ENCODE measurements at places on chromosomes 7 and 10. TPM values are rescaled to one million over a fixed set of nuclear protein-coding genes. Genes with fewer than 3 reads are reported as not detected.

Gene CHAT
- not detected for total RNA-seq

Gene MPP7
- total RNA-seq = 6.6 TPM

Gene PLXDC2
- 0.38 TPM for total RNA-seq

Gene OR2A1
- total RNA-seq = not detected

Gene PAX2
- total RNA-seq = 0.04 TPM

Gene NFE2L3
- 47.4 TPM for total RNA-seq

Gene PLEKHS1
- not detected for total RNA-seq

Gene PBLD
- total RNA-seq = 1.7 TPM

GRCh38 chr10:60446070-60446833 is 56.6 kb upstream of the ANK3 start:
- DNase-seq = no peak

DNA sequence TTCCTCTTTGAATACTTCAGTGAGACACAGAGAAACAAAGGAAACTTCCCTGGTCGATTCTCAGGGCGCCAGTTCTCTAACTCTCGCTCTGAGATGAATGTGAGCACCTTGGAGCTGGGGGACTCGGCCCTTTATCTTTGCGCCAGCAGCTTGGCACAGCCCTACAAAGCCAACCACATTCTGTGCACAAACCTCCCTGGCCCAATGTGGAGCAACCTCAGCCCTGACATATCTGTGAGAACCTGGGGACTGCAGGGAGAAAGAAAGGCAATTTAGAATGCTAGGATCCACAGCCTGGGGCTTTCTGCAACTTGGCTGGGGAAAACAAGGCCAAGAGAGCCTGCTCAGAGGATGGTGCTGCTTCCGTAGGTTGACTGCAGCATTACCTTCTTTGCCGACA is 63.5 kb upstream of the PRSS58 start:
- DNase-seq = no peak

- no peak for DNase-seq
Measured at GRCh38 chr7:108014747-108015682, 12.1 kb upstream of the LAMB1 start.

GRCh38 chr7:8823486-8823885 is 390.1 kb downstream of the NXPH1 start:
- no peak for DNase-seq

DNA sequence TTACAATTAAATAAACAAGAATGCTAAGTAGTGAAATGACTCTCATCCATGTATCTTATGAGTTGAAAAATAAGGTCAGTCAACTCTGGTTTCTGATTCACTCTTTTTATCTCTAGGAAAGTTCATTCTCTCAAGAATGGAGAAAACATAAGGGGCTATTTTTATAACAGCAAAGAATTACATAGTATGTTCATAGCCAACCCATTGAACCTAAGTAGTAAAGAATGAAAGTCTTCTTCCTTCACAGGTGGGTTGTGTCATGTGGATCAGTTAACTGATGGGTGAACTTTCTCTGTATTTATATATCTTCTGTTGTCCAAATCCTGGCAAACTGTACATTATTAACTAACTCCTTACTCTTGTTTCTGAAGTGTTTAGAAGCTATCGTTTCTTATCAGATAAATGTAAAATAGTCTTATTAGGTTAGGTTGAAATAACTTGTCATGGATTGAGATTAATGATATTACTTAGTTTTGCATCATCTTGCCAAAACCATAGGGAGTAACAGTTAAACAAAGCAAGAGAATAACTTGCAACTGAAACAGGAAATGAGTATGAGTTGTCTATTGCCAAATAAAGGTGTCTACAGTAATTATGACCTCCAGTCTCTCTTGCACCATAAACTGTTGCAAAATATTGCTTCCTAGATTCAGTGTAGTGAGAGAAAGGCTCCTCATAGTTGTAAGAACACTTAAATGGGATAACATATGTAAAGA is 86.8 kb downstream of the ANKRD7 start:
- no peak for DNase-seq

- no peak for DNase-seq
Measured at GRCh38 chr10:78217336-78217735, 183.7 kb downstream of the RPS24 start.

DNA sequence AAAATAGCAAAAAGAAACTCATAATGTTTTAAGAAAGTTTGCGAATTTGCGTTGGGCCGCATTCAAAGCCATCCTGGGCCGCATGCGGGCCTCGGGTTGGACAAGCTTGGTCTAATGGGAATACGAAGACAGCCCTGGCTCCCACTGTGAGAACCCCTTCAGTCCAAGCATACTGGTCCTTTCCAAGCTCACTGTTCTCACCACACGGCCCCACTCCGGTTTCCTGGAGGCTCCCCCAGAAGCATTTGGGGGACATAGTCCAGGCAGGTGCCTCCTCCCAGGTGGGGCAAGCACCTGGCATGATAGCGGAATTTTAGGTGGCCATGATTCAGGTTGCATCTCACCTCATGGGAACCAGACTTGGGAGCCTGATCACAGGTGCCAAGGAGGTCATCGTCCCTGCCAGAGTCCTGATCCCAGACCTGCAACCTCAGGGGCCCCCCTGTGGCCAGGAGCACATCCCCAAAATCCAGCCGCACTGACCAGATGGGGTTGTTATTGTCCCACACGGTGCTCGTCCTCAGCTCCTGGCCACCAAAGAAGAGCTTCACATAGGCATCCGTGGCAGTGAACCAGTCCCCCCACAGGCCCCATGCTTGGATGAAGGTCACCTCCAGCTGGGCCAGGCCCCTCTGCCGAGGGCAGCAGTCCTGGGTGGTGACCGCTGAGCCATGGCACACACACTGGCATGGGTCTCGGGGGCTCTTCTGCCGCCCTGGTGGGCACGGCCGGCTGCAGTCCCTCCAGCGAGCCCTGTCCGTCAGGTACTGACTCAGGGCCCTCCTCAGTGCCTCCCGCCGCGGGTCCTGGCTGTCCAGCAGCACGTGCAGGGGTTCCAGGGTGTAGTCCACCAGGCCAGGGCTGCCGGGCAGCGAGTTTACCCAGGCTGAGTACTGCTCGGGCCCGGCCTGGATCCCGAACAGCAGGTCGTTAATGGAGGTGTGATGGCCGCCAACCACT is 4.4 kb downstream of the PRF1 start:
- no peak for DNase-seq

DNA sequence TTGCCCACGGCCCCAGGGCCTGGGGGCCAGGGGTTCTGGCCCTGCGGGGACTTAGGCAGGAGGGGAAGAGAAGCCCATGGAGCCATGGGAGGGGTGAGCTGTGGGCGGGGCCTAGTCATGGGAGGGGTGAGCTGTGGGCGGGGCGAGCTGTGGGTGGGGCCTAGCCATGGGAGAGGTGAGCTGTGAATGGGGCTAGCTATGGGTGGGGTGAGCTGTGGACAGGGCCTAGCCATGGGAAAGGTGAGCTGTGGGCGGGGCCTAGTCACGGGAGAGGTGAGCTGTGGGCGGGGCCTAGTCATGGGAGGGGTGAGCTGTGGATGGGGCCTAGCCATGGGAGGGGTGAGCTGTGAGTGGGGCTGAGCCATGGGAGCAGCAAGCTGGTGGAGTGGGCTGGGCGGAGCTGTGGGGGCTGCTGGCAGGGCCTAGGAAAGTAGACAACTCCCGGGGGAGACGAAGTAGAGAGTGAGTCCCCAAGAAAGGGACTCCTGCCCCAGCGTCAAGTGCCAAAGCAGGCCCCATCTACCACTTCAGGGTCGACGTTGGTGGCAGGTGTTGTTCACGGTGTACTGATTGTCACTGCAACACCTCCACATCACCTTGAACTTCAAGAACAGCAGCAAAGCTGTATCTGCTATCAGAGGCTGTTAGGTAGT is 19.2 kb upstream of the TTYH3 start:
- no peak for DNase-seq

- no peak for DNase-seq
Measured at GRCh38 chr7:139488810-139489209, 5.3 kb upstream of the KLRG2 start.

- DNase-seq = no peak
Measured at GRCh38 chr7:157558516-157558874, 221.7 kb downstream of the DNAJB6 start.

DNA sequence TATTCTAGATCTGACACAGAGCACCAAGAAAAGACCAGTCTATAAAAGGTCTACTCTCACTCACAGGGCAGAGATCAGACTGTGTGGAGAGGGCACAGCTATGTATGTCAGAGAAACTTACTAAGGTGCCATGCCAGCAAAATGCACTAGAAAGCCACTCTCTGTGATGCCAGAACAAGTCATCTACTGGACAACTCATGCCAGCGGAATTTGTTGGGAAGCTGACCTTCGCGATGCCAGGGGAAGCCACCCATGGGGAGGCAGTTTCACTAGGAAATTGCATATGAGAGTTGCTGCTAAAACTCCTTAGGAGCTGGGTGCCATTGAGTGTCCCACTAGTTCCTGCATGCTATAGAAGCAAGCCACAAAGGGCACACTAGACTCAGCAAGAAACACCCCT is 58.5 kb downstream of the MICU1 start:
- no peak for DNase-seq

DNA sequence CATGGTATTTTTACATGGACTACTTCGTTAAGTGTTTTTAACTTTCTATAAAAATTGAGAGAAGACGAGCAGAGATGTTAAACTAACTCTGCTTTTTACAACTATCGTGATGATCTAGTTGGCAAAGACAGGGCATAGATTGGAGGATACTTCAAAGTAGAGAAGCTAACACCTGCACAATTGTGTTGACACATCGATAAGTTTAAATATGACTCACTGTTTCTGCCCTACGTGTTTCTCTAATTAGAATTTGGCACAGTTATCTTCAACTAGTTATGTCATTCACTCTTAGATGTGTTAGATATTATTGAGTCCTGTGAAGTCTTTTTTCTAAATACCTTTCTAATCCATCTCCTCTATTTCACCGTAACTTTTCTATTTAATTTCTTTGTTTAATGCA is 68.5 kb upstream of the FERD3L start:
- no peak for DNase-seq

GRCh38 chr7:14381306-14381705 is 391.8 kb upstream of the ETV1 start:
- DNase-seq = no peak

DNA sequence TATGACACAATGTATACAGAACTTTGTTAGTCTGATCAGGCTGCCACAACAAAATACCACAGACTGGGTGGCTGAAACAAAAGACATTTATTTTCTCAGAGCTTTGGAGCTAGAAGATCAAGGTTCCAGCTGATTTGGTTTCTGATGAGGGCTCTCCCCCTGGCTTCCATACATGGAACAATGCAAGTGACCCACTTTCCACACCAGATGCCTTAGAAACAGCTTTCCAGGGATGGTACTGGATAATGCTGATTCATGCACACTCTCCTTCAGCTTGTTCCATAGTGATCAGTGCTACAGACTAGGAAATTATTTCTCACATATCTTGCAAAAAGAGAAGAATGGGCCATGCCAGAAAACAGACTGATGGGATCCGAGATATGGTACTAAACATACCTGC is 1274.9 kb upstream of the SORCS1 start:
- DNase-seq = no peak

GRCh38 chr10:92284112-92284704 is 6.7 kb downstream of the CPEB3 start:
- DNase-seq = no peak
